ENCODE measurements at places on chromosomes 3 and 15. TPM values are rescaled to one million over a fixed set of nuclear protein-coding genes. Genes with fewer than 3 reads are reported as not detected.
A peak's percentile ranks its signal among the peaks of the same experiment; 100 is the strongest.

CLDN16 gene
- total RNA-seq: 0.10 TPM

RARRES1 gene
- total RNA-seq: 57.7 TPM

DNA sequence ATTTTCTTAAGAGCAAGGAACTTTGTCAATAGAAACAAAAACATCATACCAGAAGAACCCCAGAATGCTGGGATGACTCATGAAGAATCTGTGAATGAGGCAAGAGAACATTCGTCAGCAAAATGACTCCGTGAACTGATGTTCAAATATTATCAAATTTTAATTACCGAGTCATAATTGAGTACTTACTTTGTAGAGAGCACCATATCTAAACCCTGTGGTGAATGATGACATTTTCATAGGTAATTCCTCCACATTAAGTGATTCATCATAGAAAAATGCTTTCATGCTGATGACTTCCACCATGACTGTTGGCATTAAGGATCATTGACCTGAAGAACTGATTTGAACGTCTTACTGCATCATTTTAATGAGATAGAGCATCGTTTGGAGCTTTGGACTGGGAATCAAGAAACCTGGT lies 56.3 kb downstream of the PPARG start:
- peaks cover 19% of the 10 kb centered on the region for H3K27me3 ChIP-seq
- H3K36me3 ChIP-seq: no peaks in the 10 kb centered on the region
- no peak overlapping the region for H3K27ac ChIP-seq
- no peak overlapping the region for H3K4me3 ChIP-seq
- no peaks in the 10 kb centered on the region for H3K4me1 ChIP-seq

DNA sequence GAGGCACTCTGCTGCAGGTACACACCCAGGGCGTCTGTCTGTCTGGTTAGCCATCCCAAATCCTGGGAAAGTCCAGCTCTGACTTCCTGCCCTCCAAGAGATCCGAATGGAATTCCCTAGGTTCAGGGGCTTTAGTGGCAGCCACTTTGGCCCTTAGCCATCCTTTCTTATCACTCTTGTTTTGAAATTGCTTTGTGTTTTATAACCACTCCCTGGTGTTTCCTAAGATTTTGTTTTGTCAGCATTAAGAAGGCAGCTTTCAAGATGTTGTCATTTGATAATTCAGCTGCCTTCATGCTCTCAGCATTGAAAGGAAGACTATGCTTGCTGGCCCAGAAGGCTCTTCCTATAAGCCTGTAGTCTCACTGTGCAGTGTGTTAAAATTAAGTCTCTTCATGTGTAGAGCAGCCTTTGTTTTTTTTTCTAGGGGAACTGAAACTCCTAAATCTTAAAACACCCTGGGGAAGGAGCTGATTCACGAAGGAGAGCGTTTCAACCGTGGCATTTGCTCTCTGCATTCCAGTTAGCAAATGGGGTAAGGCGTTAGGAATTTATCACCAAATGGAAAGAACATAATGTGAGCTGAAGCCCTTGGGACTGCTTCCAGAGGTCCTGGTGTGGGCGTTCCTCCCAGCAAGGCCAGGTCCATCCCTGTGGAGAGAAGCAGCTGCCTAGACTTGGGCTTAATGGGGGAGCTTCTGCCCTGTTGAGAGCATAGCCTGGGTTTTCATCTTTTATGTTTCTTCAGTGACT lies 14.2 kb upstream of the CLEC3B start:
- DNase-seq: no peak
- no peak overlapping the region for H3K4me3 ChIP-seq
- no peak overlapping the region for H3K27ac ChIP-seq
- peaks cover 31% of the 10 kb centered on the region for H3K36me3 ChIP-seq
- H3K27me3 ChIP-seq: no peaks in the 10 kb centered on the region

DNA sequence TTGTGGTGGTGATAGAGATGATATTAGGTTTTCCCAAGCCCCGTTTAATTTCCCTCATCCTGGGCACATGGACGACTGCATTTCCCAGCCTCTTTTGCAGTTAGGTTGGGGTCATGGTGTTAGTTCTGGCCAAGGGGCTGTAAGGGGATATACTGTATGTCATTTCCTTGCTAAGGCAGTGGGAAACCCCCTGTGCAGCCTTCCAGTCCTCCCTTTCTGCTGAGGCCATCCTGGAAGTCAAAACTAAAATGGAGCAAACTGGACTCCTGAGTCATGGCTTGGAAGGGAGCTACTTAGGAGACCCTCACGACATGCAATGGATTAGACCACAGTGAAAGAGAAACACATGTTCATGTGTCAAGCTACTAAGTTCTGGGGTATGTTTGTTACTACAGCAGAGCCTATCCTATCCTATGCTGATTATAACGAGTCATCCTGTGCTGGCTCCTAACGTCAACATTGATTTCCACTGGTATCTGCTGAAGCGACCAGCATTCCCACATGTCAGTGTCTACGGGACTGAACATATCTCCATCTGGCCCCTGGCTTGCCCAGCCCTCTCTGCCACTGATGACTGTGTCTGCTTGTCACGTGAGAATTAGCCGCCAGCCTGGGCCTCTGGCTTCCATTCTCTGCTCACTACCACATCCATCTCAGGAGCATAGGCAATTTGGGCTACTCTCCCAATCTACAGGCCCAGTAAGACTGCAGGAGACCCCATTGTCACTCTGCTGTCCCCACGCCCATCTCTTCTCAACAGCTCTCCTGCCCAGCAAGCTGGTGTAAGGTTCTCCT lies 85.6 kb upstream of the MEF2A start:
- no peak for DNase-seq
- no peaks in the 10 kb centered on the region for H3K36me3 ChIP-seq
- no peak overlapping the region for H3K27ac ChIP-seq
- no peak overlapping the region for H3K4me3 ChIP-seq
- H3K4me1 ChIP-seq: peaks cover 5% of the 10 kb centered on the region

GRCh38 chr15:59896663-59897074 lies 107.4 kb upstream of the FOXB1 start:
- H3K27me3 ChIP-seq: peaks cover 69% of the 10 kb centered on the region
- H3K4me3 ChIP-seq: no peak overlapping the region
- H3K27ac ChIP-seq: no peak overlapping the region
- H3K36me3 ChIP-seq: no peaks in the 10 kb centered on the region
- H3K4me1 ChIP-seq: no peaks in the 10 kb centered on the region
- DNase-seq: no peak

PROK2 gene
- total RNA-seq: not detected

GABRB3 gene
- 25.7 TPM for total RNA-seq

GRCh38 chr15:38362355-38362754 lies 91.6 kb upstream of the FAM98B start:
- H3K36me3 ChIP-seq: no peaks in the 10 kb centered on the region
- H3K27me3 ChIP-seq: peaks cover 2% of the 10 kb centered on the region
- H3K4me3 ChIP-seq: no peak overlapping the region
- no peak for DNase-seq

FBN1 gene
- 7.9 TPM for total RNA-seq

LSMEM2 gene
- not detected for total RNA-seq

ETV5 gene
- 26.4 TPM for total RNA-seq

DNA sequence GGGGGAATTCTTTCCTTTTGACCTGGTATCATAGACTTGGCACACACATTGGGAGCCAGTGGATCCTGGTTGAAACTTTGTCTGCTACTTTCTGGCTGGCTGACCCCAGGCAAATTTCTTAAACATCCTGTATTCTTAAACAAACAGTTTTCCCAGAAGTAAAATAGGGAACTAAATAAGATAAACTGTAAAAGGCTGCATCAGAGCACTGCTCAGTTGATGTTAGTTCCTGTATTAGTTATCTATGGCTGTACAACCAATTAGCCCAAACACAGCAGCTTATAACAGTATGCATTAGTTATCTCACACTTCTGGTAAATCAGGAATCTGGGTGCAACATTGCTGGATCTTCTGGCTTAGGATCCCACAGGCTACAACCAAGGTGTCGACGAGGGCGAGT lies 73.1 kb upstream of the SLCO3A1 start:
- H3K4me1 ChIP-seq: peaks cover 25% of the 10 kb centered on the region
- H3K36me3 ChIP-seq: no peaks in the 10 kb centered on the region
- peak overlapping the region; percentile 49 for H3K4me3 ChIP-seq
- H3K27ac ChIP-seq: no peak overlapping the region
- DNase-seq: no peak
- H3K27me3 ChIP-seq: peaks cover 12% of the 10 kb centered on the region

- H3K36me3 ChIP-seq: no peaks in the 10 kb centered on the region
- peaks cover 2% of the 10 kb centered on the region for H3K27me3 ChIP-seq
- no peak overlapping the region for H3K27ac ChIP-seq
- peaks cover 4% of the 10 kb centered on the region for H3K4me1 ChIP-seq
These were observed 25.2 kb upstream of the IQSEC1 start for GRCh38 chr3:13098192-13098988.

GRCh38 chr3:134527037-134527436 lies 41.2 kb downstream of the CEP63 start:
- no peak overlapping the region for H3K27ac ChIP-seq
- peaks cover 39% of the 10 kb centered on the region for H3K36me3 ChIP-seq
- no peaks in the 10 kb centered on the region for H3K4me1 ChIP-seq
- DNase-seq: no peak

DNA sequence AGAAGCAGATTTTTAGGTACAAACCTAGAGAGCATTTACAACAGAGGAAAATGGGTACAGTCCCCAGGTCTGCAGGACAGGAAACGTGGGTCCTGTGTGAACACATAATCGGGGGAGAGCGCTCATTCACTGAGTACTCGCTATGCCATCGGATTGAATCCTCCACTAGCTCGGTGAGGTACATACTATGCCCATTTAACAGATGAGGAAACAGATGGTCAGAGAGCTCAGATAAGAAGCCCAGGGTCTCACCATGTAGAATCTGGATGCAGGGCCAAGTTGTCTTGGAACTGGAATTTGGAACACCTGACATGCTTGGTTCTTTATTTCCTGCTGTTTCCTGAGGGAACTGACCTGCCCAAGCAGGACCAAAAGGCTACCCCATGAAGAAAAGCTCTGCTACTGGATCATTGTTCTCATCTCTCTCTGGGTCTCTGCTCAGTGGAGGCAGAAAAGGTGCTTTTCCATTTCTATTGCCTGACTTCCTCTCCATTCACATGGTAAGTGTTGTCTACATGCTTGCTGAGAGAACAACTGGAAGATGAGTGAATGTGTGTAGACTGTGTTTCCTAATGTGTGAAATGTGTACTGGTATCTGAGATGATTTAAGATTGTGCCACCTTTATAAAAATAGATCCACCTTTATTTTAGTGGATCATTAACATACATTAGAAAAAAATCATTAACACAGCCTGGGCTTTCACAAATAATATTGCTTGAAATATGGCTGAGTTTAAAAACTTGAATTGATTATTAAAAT lies 89.1 kb downstream of the TGFBR2 start:
- H3K27me3 ChIP-seq: no peaks in the 10 kb centered on the region
- DNase-seq: no peak
- H3K4me3 ChIP-seq: no peak overlapping the region
- peaks cover 27% of the 10 kb centered on the region for H3K36me3 ChIP-seq
- peaks cover 10% of the 10 kb centered on the region for H3K4me1 ChIP-seq
- H3K27ac ChIP-seq: no peak overlapping the region

DNA sequence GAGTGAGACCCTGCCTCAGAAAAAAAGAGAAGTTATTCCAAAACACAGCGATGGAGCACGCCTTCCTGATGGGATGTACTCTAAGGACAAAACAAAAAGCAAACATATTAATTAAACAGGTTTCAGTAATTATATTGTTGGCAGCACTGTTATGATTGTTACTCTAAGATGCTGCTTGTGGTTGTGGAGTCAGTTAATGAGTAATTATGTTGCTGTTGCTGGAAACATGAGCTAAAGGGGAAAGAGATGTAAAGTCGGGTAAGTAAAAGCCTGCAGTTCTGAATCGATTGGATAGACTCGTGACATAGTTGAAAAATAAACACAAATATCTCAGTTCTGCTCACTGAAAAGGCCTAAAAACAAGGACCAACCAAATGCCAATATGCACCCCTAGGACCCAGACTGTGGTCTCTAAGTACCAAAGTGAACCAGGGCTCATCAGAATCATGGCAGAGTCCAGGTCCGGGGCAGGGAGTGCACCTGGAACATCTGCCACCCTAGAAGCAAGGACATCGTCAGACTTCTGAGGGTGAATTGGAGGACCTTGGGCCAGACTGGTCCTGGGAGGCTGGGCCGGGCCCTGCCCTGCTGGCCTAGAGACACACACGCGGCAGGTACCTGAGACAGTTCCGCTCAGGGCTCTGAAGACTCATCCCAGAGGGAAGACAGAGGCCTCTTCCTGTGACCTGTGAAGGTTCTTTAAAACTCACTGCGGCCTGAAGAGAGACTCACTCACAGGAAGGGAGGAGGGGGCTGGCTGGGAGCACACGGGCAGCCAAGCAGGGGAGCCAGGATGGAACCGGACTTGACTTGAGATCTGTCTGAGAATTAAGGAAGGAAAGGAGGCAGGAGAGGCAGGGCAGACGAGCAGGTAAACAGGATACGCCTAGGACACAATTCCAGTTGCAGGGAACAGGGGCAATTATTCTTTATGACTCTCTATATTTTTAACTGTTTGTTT lies 140.5 kb downstream of the LRRK1 start:
- no peak overlapping the region for H3K27ac ChIP-seq
- peak; percentile 44 for DNase-seq
- H3K27me3 ChIP-seq: no peaks in the 10 kb centered on the region
- H3K4me3 ChIP-seq: no peak overlapping the region

FOXB1 gene
- 0.60 TPM for total RNA-seq

- no peak for DNase-seq
- no peak overlapping the region for H3K4me3 ChIP-seq
- H3K4me1 ChIP-seq: peaks cover 1% of the 10 kb centered on the region
These were observed 31.8 kb upstream of the CTSH start for GRCh38 chr15:78976691-78977090.

DNA sequence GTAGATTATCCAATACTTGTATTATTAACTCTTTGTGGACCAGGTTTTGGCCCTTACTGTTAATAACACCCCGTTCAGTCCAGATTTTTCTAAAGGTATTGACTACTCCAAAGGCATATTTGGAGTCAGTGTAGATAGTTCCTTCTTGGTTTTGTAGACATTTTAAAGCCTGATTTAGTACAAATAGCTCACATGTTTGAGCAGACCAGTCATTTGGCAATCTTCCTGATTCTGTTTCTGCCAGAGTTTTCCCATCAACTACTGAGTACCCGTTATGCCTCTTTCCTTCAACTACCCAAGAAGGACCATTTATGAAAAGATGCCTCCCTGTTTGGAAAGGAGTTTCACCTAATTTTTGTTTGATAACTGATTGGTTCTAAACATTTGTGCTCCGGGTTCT lies 82.0 kb downstream of the CHCHD4 start:
- no peak for DNase-seq
- H3K4me3 ChIP-seq: no peak overlapping the region
- peaks cover 49% of the 10 kb centered on the region for H3K27me3 ChIP-seq
- H3K4me1 ChIP-seq: no peaks in the 10 kb centered on the region
- H3K27ac ChIP-seq: no peak overlapping the region

DNA sequence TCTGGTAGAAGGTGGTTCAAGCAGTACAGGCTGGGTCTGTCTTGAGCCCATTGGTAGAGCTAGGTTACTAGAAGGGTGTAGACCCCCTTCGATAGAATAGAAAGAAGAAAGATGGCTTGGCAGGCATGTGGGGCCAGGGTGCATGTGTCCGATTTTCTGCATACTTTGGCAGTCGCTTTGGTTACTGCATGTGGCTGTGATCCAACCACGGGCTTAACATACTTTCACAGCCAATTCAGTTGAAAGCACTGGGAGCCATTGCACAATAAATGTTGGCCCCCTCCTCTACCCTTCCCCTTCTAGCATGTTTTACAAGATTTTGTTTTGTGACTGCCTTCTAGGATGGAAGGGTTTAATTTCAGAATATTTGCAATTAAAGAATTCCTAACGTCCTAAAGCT lies 7.2 kb downstream of the ARID3B start:
- peaks cover 12% of the 10 kb centered on the region for H3K27me3 ChIP-seq
- H3K4me1 ChIP-seq: peaks cover 32% of the 10 kb centered on the region
- no peak for DNase-seq
- no peak overlapping the region for H3K27ac ChIP-seq

GRCh38 chr3:129656659-129657247 lies 50.3 kb upstream of the PLXND1 start:
- peak overlapping the region; percentile 74 for H3K27ac ChIP-seq
- no peak for DNase-seq
- peaks cover 46% of the 10 kb centered on the region for H3K4me1 ChIP-seq
- H3K27me3 ChIP-seq: no peaks in the 10 kb centered on the region
- H3K36me3 ChIP-seq: peaks cover 11% of the 10 kb centered on the region
- peak overlapping the region; percentile 42 for H3K4me3 ChIP-seq

CYP8B1 gene
- total RNA-seq: not detected

Data from type B pancreatic cell (in vitro differentiated cells).